ENCODE measurements at places on chromosomes 12 and 14. TPM values are rescaled to one million over a fixed set of nuclear protein-coding genes. Genes with fewer than 3 reads are reported as not detected.

- no peaks in the 10 kb centered on the region for H3K27me3 ChIP-seq
- no peak for DNase-seq
- peaks cover 4% of the 10 kb centered on the region for H3K36me3 ChIP-seq
- no peak overlapping the region for H3K4me3 ChIP-seq
- H3K4me1 ChIP-seq: peaks cover 4% of the 10 kb centered on the region
- H3K27ac ChIP-seq: no peak overlapping the region
Measured at GRCh38 chr12:104823985-104824461, 134.1 kb downstream of the SLC41A2 start.

- no peak overlapping the region for H3K4me3 ChIP-seq
- peaks cover 5% of the 10 kb centered on the region for H3K4me1 ChIP-seq
- no peaks in the 10 kb centered on the region for H3K27me3 ChIP-seq
- no peaks in the 10 kb centered on the region for H3K36me3 ChIP-seq
- no peak overlapping the region for H3K27ac ChIP-seq
Measured at GRCh38 chr12:6059221-6059620, 65.2 kb downstream of the VWF start.

The BATF gene
- 47.0 TPM for total RNA-seq

The SLCO1B1 gene
- not detected for total RNA-seq

- no peak overlapping the region for H3K4me3 ChIP-seq
- H3K27me3 ChIP-seq: no peaks in the 10 kb centered on the region
- no peak overlapping the region for H3K27ac ChIP-seq
- H3K4me1 ChIP-seq: peaks cover 8% of the 10 kb centered on the region
- no peaks in the 10 kb centered on the region for H3K36me3 ChIP-seq
Measured at GRCh38 chr14:68395604-68396003, 397.3 kb downstream of the ZFP36L1 start.

The HOXC4 gene
- total RNA-seq: 0.89 TPM

DNA sequence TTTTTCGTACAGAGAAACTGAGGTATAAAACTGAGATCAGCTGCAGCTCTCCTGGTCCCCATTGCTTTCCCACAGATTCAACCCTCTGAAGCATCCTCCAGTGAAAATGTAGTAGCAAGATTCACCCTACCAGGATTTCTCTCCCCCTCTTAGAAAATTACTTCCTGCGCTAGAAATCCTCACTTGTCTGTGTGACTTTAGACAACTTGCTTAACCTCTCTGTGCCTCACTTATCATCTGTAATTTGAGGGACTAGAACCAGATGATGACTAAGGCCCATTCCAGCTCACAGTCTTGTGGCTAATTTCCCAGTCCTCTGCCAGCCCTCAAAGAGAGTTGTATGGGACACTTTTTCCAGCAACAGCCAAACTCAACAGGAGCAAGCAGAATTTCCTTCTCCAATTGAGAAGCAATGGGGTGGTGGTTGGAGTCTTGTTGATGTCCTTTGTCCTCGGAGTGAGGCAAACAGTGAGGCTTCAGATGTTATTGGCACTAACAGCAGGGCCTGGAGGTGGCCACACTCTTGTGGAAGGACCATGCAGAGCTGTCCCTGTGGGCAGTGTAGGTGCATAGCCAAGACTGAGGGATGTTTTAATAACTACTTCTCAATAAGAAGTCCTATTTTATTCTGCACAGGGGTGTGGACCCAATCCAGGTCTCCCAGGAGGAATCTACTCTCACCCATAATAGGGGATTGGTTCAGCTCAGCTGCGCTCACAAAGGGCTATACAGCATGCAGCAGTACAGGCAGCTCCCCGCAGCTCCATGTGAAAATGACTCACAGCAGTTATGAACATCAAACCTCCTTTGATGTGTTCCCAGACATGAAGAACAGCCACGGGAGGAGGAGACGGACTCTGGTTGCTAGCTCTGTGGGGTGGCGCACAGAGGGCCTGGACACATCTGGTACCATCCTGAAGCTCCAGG, 200.1 kb downstream of the DAD1 start:
- H3K4me1 ChIP-seq: no peaks in the 10 kb centered on the region
- no peak overlapping the region for H3K27ac ChIP-seq
- no peaks in the 10 kb centered on the region for H3K27me3 ChIP-seq
- H3K36me3 ChIP-seq: no peaks in the 10 kb centered on the region
- DNase-seq: no peak
- no peak overlapping the region for H3K4me3 ChIP-seq

The ACSM4 gene
- not detected for total RNA-seq

GRCh38 chr14:24331731-24332267, 3.1 kb downstream of the ADCY4 start:
- DNase-seq: no peak
- peaks cover 3% of the 10 kb centered on the region for H3K36me3 ChIP-seq
- H3K27me3 ChIP-seq: peaks cover 29% of the 10 kb centered on the region
- H3K4me1 ChIP-seq: peaks cover 47% of the 10 kb centered on the region
- peak overlapping the region; percentile 68 for H3K4me3 ChIP-seq
- H3K27ac ChIP-seq: no peak overlapping the region

DNA sequence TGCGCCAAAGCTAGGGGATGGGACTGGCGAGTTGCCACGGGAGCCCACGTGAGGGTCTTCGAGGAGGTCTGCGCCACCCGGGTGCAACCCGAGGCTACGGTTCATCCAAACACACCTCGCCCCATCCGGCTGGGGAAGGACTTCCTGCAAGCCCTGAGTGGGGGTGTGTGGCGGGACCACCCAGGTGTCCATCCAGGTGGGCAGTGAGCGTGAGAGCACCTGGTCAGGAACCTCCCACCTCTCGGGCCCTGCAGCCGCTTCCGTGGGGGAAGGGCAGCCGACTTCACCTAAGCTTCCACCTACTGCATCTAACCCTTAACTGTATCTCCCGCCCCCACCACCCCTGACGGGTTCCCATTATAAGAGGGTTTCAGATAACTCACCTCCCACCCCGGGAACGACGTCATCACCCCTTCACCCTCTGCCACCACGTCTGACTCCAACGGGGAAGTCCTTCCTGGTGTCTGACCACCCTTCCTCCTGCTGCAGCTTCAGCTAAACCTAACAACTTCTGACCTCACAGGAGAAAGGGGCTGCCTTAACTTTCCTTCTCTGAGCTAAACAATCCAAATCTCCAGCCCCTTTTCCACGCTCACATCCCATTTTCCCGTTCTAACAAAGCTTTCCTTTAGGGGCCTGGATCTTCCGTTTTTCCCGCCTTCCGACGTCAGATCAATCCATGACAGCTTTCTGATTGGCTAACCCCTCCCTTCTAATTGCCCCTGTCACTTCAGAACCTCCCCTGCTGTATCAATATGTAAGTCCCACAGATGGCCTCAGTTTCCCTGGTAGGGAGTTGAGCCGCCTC, 27.4 kb upstream of the SMUG1 start:
- H3K27ac ChIP-seq: peak overlapping the region; percentile 9
- DNase-seq: peak; percentile 87
- peaks cover 20% of the 10 kb centered on the region for H3K27me3 ChIP-seq
- no peaks in the 10 kb centered on the region for H3K36me3 ChIP-seq
- H3K4me1 ChIP-seq: peaks cover 21% of the 10 kb centered on the region

The KRT74 gene
- not detected for total RNA-seq

All from activated CD8-positive, alpha-beta T cell treated with anti-CD3 and anti-CD28 coated beads for 36 hours (primary cell).